ENCODE measurements at places on chromosomes 2 and 18.
A peak's percentile ranks its signal among the peaks of the same experiment; 100 is the strongest.

DNA sequence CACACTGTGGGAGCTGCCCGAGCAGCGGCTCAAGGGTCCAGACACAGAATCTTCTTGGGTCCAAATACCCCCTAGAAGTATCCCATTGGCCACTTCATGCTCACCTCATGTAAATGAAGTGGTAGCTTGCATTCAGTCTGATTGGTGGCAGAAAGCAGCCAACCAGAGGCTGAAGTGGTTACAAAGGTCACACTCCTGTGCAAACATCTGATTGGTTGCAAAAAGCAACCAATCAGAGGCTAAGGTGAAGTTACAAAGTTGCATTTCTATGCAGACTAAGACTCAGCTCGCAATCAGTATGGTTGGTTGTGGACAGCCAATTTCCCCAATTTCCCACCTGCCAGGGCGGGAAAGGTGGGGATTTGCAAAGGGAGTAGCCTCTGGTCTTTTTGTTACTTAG, 94.3 kb downstream of the DGKD start:
- no peak for DNase-seq

DNA sequence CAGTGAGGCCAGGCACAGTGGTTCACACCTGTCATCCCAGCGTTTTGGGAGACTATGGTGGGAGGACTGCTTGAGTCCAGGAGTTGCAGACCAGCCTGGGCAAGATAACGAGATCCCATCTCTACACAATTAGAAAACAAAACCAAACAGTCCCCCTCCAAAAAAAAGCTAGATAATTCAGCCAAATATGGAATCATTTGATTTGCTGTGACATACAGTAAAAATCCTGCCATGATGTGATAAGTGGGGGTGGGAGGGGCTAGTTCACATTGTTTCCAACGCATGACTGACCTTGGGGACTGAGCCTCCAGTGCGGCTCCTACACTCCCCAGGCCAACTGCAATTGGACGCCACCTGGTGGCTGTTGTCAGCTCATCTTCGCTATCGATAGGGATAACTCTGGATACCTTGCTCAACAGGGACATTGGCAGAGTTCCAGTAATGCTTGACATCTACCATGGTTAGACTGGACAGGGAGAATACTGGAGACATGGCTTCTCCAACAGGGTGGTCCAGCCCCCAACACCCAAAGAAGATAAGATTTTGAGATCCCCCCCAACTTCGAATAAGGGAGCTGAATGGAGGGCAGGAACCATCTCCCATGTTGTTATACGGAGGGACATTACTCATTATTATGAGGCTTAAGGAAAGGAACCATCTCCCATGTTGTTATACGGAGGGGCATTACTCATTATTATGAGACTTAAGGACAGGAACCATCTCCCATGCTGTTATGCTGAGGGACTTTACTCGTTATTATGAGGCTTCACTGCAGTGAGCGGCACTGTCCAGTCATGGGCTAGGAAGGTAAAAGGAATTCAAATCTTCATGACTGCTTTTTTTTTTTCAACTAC, 135.9 kb downstream of the TGIF1 start:
- peak; percentile 83 for DNase-seq

- DNase-seq: no peak
Measured at GRCh38 chr18:76544511-76545345, 49.7 kb upstream of the ZNF516 start.

- no peak for DNase-seq
Measured at GRCh38 chr2:218026244-218026643, 23.4 kb upstream of the TNS1 start.

DNA sequence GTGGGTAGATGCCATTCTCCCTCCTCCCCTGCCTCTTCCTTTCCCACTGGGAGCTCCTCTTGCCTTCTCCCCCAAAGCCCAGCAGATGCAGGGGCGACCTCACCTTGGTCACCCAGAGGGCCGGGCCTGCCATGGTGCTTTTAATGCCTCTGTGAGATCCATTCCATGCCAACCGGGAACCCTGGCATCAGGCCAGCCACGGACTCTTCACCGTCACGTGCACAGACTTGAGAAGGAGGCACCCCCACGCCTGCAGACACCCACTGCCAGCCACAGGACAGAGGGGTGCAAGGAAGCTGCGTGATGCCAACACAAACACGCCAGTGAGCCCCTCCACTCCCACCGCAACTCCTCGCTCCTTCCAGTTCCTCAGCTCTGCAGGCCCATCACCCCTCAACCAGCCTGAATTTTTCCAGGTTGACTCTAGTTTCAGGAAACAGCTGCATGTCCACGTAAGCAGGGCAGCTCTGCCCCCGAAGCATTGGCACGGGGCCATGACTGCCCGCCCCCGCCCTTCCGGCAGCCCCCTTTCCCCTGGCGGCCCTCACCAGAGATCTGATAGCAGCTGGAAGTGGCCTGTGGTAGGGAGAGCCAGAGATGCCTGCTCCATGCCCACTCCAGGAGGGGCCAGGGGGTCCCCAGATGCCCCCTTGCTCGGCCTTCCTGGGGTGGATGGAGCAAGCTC, 50.8 kb downstream of the DNMT3A start:
- no peak for DNase-seq

All from AG10803 (cell line).